ENCODE measurements at places on chromosomes 5 and 9. TPM values are rescaled to one million over a fixed set of nuclear protein-coding genes. Genes with fewer than 3 reads are reported as not detected.

NIM1K gene
- not detected for total RNA-seq

IFNA13 gene
- not detected for total RNA-seq

FBP2 gene
- total RNA-seq = not detected

PCDHB16 gene
- total RNA-seq = 0.09 TPM

FCHO2 gene
- 14.8 TPM for total RNA-seq

C5orf34 gene
- total RNA-seq = 3.1 TPM

FOXD1 gene
- total RNA-seq = 0.09 TPM

ADAMTS6 gene
- 77.9 TPM for total RNA-seq

STOM gene
- 175 TPM for total RNA-seq

SARDH gene
- total RNA-seq = 0.27 TPM

EPB41L4B gene
- total RNA-seq = 1.2 TPM

RNF145 gene
- 66.8 TPM for total RNA-seq

RASGEF1C gene
- total RNA-seq = not detected

IRX2 gene
- total RNA-seq = not detected

EQTN gene
- total RNA-seq = not detected

PLAC8L1 gene
- total RNA-seq = 0.38 TPM

ADAMTS13 gene
- 1.3 TPM for total RNA-seq

PCDHA7 gene
- total RNA-seq = 0.27 TPM

ARHGEF28 gene
- total RNA-seq = 106 TPM

PCDHA6 gene
- 0.56 TPM for total RNA-seq

OR2K2 gene
- not detected for total RNA-seq

PALM2AKAP2 gene
- total RNA-seq = 0.09 TPM

AGXT2 gene
- not detected for total RNA-seq

STPG3 gene
- total RNA-seq = not detected

ADCY2 gene
- total RNA-seq = not detected

NR2F1-AS1 gene
- total RNA-seq = 17.5 TPM

ALDH1A1 gene
- total RNA-seq = 118 TPM

SAXO1 gene
- total RNA-seq = not detected

SLCO4C1 gene
- total RNA-seq = not detected

RGS7BP gene
- total RNA-seq = 3.1 TPM

UQCRQ gene
- total RNA-seq = 84.6 TPM

INSL6 gene
- total RNA-seq = not detected

SPATA6L gene
- 0.47 TPM for total RNA-seq

CCDC152 gene
- 0.56 TPM for total RNA-seq

HTR4 gene
- total RNA-seq = not detected

GOLGA1 gene
- total RNA-seq = 7.7 TPM
